GM12864 (cell line): ENCODE measurements at places on chromosomes 16 and 17.
A peak's percentile ranks its signal among the peaks of the same experiment; 100 is the strongest.

- DNase-seq, result peak; percentile 46
Measured at GRCh38 chr17:1431631-1432104, 24.4 kb downstream of the CRK start.

GRCh38 chr17:41688641-41689496 lies at the start of gene EIF1:
Gene EIF1 (plus strand): TSS chr17:41688885. CDS start chr17:41689039, 154 bp downstream.
- peak; percentile 99 for DNase-seq

- no peak for DNase-seq
Measured at GRCh38 chr17:27986805-27987684, 55.4 kb upstream of the NLK start.

GRCh38 chr16:2092866-2093265 lies 42.8 kb downstream of the PKD1 start:
- no peak for DNase-seq

- DNase-seq, result no peak
Measured at GRCh38 chr17:79014158-79014758, 4.7 kb upstream of the CANT1 start.

DNA sequence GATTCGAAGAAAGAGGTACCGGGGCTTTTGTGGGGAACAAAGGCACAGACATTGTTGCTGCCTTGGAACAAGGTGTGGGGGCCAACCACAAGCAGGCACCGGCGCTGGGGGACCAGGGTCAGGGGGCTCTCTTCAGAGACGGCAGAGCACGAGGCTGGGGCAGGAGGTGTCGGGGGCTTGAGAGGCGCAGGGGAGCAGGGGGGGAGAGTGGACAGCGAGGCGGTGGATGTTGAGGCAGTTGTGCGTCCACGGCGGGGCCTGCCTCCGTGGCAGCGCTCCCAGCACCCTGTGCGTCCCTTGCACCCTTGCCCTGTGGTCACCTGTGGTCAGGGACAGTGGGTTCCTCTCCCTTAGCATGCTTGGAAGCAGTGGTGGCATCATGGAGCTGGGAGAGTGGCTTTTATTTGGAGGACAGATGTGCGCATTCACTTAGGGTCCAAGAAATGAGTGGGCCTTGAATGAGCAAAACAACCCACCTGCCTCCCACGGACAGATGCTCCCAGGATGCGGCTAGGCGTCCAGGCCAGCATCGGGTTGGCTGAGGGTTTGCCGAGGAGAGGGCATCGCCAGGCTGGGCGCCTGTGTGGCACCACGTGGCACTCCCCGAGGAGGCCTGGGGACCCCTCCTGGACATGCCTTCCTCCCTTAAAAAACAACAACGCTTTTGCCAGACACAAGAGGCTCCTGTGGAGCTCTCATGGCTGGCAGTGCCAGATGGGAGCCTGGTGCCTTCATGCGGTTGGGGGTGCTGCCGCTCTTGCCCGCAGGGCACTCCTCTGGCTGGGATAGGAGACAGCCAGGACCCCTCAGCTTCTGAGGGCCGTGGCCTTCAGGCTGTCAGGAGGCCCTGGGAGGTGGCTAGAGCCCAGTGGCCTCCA lies 113.0 kb downstream of the BANP start:
- no peak for DNase-seq
